DMS 273 treated with DMSO at 0.1 percent for 48 hours (cell line): ENCODE measurements at places on chromosomes 12 and 14.

DNA sequence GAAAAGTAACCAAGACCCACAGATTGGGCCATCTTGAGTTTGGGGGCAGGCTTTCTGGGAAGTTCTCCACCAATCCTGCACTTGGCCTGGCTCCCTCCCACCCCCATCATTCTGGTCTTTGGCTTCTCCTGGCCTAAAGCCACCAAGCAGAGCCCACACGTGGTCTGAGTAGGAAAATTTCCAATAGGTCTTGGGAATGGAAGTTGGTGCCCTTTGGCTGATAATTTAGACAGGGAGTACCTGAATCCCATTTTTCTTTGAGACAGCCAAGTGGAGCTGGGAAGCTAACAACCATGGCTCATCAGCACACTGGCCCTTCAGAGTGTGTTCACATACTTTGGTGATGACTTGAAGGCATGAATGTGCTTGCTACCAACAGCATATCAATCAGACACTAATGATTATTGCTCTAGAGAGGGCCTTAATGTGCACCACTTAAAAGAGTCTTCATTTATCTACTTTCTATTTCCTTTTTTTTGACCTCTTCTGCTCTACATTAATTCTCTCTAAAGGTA, 156.0 kb downstream of the EGLN3 start:
- DNase-seq, result no peak

- no peak for DNase-seq
Measured at GRCh38 chr12:65911321-65911720, 87.0 kb downstream of the HMGA2 start.

DNA sequence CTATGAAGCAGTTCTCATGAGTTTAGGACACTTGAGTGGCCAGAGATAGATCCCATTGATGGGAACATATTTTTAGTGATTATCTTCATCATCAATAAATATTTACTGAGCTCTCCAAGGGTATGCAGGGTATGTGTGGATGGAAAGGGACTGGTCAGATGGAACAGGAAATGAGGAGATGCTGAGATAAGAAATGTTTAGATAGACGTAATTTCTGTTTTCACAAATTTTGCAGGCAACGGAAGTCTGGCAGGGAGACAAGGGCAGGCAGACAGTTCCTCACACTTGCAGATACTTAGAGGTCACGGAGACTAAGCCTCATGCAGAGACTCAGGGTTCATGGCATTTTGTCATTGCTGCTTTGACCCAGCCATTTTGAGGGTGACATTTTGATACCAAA, 24.3 kb downstream of the BCL2L14 start:
- no peak for DNase-seq

- DNase-seq, result no peak
Measured at GRCh38 chr14:93927800-93928145, 629 bp downstream of the FAM181A start.

DNA sequence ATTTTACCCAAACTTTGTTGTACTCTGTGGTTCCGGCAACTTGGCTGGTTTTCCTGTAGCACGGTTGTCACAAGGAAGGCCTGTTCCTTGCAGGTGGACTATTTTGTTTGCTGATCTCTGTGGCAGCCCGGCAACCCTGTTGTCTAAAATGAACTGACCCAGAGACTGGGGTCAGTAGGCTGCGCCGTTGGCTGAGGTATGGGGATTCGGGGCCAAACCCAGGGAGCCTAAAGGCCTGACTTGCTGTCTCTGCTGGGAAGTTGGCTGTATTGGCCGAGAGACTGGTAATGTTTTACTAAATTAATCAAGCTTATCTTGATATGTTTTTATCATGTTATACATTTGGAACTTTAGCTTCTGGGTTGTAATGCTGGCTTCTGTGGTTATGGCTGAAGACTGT, 13.8 kb downstream of the SMIM41 start:
- no peak for DNase-seq

DNA sequence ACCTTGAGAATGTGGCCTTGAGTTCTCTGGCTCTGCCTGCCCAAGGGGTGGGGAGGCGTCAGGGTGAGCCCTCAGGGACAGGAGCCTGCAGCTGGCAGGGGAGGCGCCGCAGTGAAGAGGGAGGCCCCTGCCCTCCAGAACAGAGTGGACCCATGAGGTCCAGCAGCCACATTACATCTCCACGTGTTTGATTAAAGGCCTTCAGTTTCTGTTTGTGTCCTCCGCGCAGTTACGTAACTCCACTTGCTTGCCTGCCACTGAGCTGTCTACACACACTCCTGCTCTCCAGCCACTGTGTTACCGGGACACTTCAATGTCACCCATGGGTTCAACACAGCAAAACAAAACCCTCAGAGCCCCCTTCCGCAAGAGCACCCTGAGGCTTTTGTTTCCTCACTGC, 70.4 kb downstream of the CHGA start:
- no peak for DNase-seq

GRCh38 chr12:111431772-111432171, 26.0 kb downstream of the SH2B3 start:
- DNase-seq, result no peak

- no peak for DNase-seq
Measured at GRCh38 chr14:23641915-23642588, 5.9 kb downstream of the DHRS2 start.

- DNase-seq, result no peak
Measured at GRCh38 chr12:94488463-94488862, 28.8 kb upstream of the CEP83 start.

GRCh38 chr12:89827592-89827991, 119.0 kb upstream of the ATP2B1 start:
- DNase-seq, result no peak

GRCh38 chr12:4663971-4664505, 15.1 kb downstream of the NDUFA9 start:
- no peak for DNase-seq

DNA sequence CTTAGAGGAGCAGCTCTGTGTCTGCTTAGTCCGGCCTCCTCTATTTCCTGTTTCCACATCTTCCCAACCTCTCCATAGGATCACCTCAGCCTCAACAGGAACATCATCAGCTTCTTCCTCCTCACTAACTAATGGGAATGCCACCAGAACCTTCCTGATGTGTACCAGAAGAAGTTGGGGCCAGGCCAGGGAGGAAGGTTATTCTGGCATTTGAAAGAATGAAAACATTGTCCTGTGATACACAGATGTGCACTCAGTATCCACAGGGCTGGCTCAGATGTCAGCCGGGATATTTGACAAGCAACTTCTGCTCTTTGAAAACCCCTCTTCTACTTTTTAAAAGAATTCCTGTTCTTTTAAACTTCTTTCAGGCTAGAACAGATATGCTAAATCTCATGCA, 63.6 kb downstream of the TMEM30B start:
- no peak for DNase-seq

DNA sequence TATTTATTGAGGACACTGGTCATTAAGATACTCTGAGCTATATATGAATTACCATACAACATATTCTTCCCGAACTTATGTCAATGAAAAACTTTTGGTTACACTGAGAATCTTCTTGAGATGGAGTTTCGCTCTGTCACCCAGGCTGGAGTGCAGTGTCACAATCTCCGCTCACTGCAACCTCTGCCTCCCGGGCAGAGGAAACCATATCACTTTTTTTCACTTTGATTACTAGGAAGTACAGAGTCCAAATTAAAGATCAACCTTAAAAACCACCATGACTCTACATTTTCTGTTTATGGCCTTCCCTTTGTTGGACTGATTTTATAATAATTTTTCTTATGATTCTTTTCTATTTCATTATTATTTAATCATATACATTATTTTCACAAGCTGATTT, 336.5 kb downstream of the FSCB start:
- no peak for DNase-seq

GRCh38 chr12:109084425-109084824, 8.8 kb downstream of the ALKBH2 start:
- no peak for DNase-seq

DNA sequence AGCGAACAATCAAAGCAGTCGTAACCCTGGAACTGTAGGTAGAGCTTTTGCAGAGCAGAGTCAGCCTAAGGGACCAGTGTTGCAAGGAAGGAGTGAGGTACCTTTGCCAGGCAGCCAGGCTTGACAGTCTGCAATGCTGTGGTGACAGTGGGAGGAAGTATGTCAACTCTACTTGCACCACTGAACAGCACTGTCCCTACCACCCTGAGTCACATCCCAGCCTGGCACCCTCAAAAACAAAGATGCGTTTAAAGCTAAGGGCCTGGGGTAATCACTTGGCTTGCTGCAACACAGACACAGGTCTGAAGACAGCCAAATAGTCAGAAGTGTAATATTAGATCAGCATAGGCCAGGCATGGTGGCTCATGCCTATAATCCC, 141.9 kb downstream of the DPF3 start:
- DNase-seq, result no peak

- peak; percentile 30 for DNase-seq
Measured at GRCh38 chr12:32264961-32265360, 134.4 kb upstream of the FGD4 start.

DNA sequence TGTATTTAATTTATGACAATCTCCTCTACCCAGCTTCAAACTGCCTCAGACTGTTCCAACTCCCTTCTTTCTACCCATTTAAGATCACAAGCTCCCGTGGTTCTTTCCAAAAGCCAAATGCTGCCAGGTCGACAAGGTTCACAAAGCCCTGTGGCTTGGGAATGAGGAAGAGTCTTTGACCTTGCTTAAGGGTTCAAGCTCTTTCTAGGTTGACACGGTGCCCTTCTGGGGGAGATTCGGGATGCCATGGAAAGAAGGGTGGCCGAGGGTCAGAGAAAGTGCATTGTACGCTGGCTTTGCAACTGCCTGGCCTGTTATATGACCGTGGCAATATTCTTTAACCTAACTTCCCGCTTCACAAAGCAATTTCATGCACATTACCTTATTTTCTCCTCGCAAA, 239.3 kb downstream of the ANO2 start:
- no peak for DNase-seq

GRCh38 chr14:31897581-31898186, 179.4 kb upstream of the ARHGAP5 start:
- no peak for DNase-seq

- DNase-seq, result no peak
Measured at GRCh38 chr12:84996759-84997158, 39.3 kb downstream of the TSPAN19 start.

DNA sequence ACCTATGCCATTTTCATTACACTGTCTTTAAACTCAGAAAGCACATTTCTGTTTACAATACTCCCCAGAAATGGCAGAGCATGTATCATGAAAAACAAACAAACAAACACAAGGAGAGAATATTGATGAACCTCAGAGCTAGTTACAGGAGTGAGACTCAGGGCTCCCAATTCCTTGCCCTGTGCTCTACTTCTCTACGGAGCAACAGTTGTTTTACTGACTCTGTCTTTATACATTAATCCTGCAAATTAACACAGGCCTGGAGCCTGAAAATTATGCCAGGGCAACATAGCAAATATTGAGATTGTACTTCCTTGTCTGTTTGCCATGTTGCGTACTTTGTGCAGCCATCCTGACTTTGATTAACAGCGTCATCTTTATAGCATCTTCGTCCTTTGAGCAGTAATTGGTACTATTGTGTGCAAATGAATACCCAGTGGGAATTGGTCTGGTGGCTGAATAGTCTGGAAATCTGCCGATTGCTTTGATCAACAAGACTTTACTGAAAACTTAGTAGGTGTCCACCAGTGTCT, 15.2 kb upstream of the AKAP6 start:
- DNase-seq, result no peak

GRCh38 chr12:108457734-108458361, 57.2 kb upstream of the FICD start:
- DNase-seq, result no peak

DNA sequence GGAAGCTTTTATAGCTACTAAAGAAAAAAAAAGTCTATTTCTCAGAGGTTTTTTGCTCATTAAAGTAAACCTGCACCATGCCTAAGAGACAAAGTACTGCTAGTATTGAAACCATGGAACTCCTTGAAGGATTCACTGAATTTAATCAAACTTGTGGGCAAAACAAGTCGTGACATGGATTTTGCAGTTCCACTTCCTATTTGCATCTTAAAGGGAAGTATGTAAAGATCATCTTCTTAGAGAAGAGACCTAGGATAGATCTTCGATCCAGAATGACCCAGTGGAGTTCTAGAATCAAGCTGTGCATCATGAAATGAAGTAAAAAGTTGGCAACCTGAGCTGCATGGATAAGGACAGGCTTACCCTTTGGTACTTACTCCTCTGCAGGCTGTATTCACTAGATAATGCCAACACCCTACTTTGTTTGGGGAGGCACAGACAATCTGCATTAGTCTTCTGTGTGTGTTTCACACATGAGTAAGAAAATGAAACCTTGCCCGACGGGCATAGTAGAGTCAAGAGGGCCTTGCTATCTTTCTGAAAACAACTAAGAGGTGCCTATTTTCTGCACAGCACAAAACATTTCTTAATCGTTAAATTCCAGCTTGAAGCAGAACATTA, 1.9 kb downstream of the GNG2 start:
- no peak for DNase-seq

GRCh38 chr12:12272869-12273268, 6.0 kb upstream of the LRP6 start:
- no peak for DNase-seq

- DNase-seq, result no peak
Measured at GRCh38 chr14:50978888-50979287, 34.6 kb upstream of the PYGL start.

- no peak for DNase-seq
Measured at GRCh38 chr12:8629486-8630033, 16.9 kb upstream of the AICDA start.

DNA sequence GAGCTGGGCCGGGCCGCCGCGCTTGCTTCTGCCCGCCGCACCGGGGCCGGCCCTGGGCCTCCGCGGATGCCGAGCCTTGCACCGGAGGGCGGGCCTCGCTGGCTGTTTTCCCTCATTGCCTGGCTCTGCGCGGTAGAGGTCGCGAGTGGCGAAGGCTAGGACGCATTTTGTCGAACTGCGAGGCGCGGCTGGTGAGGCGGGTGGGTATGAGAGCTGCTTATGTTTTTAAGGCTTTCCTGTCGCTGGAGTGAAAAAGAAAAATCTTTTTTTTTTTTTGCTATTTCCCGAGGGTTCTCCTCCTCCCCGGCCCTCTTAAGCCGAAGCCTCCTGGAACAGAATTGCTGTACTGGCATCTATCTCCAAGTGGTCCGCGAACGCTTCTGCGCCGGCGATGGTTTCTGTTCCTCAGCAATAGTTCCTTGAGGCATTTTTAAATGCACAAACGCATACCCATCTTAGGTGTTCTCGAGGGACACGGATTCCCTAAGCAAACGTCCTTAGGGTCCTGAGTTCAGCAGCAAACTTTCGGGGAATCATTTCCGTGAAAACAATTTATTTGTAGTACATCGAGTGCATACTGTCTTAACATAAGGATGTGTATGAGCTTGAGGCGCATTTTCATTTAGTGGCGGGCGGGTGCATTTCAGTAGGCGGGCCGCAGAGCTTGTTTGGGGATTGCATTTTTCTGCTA, 631 bp downstream of the RESF1 start:
- peak; percentile 3 for DNase-seq

DNA sequence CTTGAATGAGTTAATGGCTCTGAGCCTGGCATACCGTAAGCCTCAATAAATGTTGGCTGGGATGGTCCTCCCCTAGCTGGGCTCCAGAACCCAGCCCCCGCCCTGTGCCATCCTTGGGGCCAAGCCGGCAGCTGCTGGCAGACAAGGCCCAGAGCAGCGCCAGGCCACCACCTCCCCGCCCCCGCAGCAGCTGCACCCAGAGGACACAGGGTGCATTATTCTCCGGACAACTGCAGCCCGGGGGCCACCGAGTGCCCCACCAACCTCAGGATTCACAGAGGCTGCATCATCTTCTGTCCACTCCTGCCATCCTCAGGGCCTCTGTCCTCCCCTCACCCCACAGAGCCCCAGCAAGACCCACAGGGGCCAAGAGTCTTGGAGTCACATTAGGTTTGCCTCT, 92.7 kb downstream of the NCOR2 start:
- no peak for DNase-seq

GRCh38 chr12:107339487-107339886, 246.1 kb upstream of the CRY1 start:
- no peak for DNase-seq
